Osteocyte (in vitro differentiated cells): ENCODE measurements at places on chromosomes 7 and 10.

- H3K27me3 ChIP-seq = peaks cover 4% of the 10 kb centered on the region
- H3K4me3 ChIP-seq = no peak overlapping the region
- H3K36me3 ChIP-seq = no peaks in the 10 kb centered on the region
- DNase-seq = no peak
- peaks cover 2% of the 10 kb centered on the region for H3K4me1 ChIP-seq
Measured at GRCh38 chr7:11726794-11727155, 105.2 kb downstream of the THSD7A start.

- H3K4me1 ChIP-seq = no peaks in the 10 kb centered on the region
- H3K27ac ChIP-seq = no peak overlapping the region
- H3K36me3 ChIP-seq = no peaks in the 10 kb centered on the region
Measured at GRCh38 chr10:128324058-128324827, 198.0 kb upstream of the MKI67 start.

GRCh38 chr10:96560489-96560888, 26.3 kb downstream of the TM9SF3 start:
- H3K4me3 ChIP-seq = no peak overlapping the region
- no peak for DNase-seq
- no peaks in the 10 kb centered on the region for H3K27me3 ChIP-seq
- H3K36me3 ChIP-seq = peaks cover 28% of the 10 kb centered on the region

GRCh38 chr10:122084286-122085041, 95.5 kb downstream of the TACC2 start:
- no peak overlapping the region for H3K27ac ChIP-seq
- no peaks in the 10 kb centered on the region for H3K4me1 ChIP-seq
- H3K4me3 ChIP-seq = no peak overlapping the region
- no peaks in the 10 kb centered on the region for H3K36me3 ChIP-seq
- H3K27me3 ChIP-seq = peaks cover 19% of the 10 kb centered on the region

DNA sequence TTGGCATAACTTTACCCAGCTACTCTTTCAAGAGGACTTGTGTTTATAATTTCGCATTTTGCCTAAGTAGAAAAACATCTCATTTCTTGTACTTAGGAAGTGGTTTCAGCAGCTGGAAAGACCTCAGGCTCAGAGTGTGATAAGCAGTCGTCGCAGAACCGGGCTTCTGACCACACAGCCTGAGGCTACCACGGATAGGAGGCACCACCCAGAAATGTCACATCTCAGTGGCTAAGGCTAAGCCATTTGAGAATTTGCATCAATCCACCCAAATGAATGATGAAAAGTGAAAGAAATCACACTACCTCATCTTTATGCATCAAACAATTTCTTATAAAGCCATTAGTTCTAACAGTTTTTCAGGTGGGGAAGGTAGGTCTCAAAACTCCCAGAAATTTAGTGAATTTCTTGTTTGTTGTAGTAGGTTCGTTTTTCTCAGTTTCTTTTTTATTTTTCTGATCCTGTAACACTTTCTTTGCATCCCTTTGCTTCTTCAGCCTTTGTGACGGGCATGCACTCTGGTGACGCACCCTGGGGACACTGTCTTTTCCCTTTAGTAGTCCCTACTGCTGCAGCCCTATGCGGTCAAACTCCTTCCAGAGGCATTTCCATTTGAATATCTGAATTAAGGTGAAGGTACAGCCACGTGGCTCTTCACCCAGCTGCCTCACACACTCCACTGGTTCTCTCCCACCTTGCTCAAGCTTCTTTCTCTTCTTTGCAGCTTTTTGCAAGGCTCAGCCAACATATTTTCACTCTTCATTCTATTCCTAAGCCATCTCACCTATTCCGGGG, 68.5 kb downstream of the MAP3K8 start:
- no peak overlapping the region for H3K27ac ChIP-seq
- H3K4me1 ChIP-seq = peaks cover 15% of the 10 kb centered on the region
- DNase-seq = no peak

DNA sequence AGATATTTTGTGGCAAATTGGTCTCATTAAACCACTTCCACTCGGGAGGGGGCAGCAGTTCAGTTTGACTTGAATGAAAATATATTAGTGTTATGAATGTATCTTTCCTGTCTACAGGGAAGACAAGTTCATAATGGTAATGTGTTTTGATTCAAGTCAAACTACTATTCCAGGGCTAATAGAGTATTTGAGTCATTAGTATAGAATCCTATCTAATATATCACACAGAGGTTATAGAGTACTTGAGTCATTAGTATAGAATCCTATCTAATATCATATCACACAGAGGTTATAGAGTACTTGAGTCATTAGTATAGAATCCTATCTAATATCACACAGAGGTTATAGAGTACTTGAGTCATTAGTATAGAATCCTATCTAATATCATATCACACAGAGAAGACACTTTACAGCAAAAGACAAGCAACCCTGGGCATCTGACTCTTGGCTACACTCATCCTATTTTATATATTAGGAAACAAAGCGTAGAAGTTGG, 199.7 kb upstream of the MAGI2 start:
- H3K4me1 ChIP-seq = no peaks in the 10 kb centered on the region
- H3K27me3 ChIP-seq = no peaks in the 10 kb centered on the region
- no peak overlapping the region for H3K27ac ChIP-seq
- H3K36me3 ChIP-seq = no peaks in the 10 kb centered on the region
- no peak for DNase-seq

- no peak overlapping the region for H3K27ac ChIP-seq
- H3K4me1 ChIP-seq = peaks cover 5% of the 10 kb centered on the region
Measured at GRCh38 chr7:132972745-132973144, 109.1 kb downstream of the CHCHD3 start.

DNA sequence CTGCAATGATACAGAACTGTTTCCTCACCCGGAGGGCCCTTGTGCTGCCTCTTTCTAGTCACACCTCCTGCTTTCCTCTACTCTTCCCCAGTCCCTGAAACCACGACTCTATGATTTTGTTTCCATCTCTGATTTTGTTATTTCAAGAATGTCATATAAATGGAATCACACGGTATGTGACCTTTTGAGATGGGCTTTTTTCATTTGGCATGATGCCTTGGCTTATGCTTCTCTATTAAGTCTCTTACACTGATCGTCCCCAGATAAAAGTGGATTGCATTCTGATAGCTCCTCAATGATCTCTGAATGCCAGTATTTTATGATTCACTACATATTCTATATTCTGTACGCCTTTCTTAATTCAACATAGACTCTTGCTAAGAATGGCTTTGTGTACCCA, 78.2 kb downstream of the GALNT11 start:
- no peak for DNase-seq
- peaks cover 36% of the 10 kb centered on the region for H3K36me3 ChIP-seq
- H3K27me3 ChIP-seq = no peaks in the 10 kb centered on the region

DNA sequence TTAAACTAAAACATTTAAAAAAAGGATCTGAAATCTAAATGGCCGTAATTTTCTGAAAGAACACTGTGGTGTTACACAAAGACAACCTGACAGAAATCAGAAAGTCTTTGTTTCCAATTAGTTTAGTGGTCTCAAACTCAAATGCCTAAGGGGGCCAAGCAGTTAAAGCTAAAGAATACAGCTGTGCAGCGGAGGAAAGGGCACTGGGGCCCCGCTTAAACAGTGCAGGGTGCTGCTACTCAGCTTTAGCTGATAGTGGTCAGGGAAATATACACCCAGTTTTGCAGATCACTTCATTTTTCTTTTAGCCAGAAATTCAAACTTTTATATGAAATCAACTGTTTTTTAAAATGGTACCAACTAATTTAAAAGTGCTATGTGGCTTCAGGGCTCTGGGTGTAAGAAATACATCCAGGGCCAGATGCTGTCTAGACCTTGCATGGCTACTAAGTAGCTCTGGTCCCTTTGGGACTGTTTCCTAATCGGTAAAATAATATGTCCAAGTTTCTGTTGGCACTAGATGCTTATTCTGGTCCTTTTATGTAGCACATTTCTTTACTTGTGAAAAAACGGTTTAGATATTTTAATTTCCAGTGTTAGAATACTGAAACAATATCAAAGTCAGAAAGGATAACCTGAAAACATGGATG, 161.8 kb upstream of the LAMB4 start:
- peaks cover 50% of the 10 kb centered on the region for H3K4me1 ChIP-seq
- peak overlapping the region; percentile 84 for H3K27ac ChIP-seq
- no peak overlapping the region for H3K4me3 ChIP-seq
- H3K36me3 ChIP-seq = peaks cover 9% of the 10 kb centered on the region

GRCh38 chr7:85185424-85186082, 1.3 kb downstream of the SEMA3D start:
- peak overlapping the region; percentile 87 for H3K4me3 ChIP-seq
- peak; percentile 89 for DNase-seq
- H3K27me3 ChIP-seq = no peaks in the 10 kb centered on the region
- H3K27ac ChIP-seq = peak overlapping the region; percentile 86

- no peak overlapping the region for H3K4me3 ChIP-seq
- no peak for DNase-seq
- peaks cover 13% of the 10 kb centered on the region for H3K27me3 ChIP-seq
- H3K4me1 ChIP-seq = peaks cover 18% of the 10 kb centered on the region
- H3K27ac ChIP-seq = no peak overlapping the region
Measured at GRCh38 chr10:1659221-1659791, 78.0 kb downstream of the ADARB2 start.

GRCh38 chr10:35822316-35822715, 180.2 kb upstream of the FZD8 start:
- no peaks in the 10 kb centered on the region for H3K36me3 ChIP-seq
- H3K27ac ChIP-seq = no peak overlapping the region
- H3K4me3 ChIP-seq = no peak overlapping the region
- peaks cover 23% of the 10 kb centered on the region for H3K4me1 ChIP-seq
- no peak for DNase-seq

DNA sequence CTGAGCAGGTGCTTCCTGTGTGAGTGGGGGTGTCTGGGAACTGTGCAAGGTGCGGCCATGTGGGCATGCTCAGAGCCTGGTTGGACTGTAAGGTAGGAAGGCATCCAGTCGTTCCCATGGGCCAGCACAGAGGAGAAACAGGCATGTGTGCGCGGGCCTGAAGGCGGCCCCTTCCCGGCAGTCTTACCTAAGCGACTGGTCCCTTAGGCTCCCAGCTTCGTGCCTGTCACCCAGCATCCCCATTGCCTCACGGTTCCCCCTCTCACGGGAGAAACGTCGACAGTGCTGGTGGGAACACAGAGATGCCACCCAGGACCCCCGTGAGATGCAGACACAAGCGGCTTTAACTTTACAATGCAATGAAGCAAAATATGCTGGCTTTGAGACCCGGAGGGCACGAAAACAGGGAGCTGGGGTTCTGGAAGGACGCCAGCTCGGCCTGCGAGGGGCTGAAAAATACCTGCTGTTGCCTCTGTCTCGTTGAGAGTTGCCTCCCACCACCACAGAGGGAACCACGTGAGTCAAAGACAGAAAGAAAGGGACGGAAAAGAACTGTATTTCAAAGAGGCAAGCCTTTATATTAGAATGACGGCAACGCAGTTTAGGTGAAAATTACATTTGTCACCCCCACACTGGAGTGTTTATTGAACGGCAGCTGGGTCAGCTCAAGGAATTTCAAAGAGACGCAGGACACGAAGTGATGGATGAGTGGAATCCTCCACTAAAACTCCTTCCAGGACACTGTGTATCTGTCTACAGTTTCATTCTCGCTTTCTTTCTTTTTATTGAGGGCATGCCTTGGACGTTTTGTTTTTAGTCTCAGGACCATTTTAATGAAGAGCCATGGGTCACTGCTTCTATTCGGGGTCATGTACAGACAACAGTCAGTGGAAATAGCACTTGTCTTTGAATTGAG, 128.4 kb downstream of the DNAJB6 start:
- H3K36me3 ChIP-seq = no peaks in the 10 kb centered on the region
- no peaks in the 10 kb centered on the region for H3K4me1 ChIP-seq
- H3K27me3 ChIP-seq = peaks cover 12% of the 10 kb centered on the region
- no peak overlapping the region for H3K4me3 ChIP-seq
- H3K27ac ChIP-seq = no peak overlapping the region
- peak; percentile 69 for DNase-seq

GRCh38 chr7:129940329-129940728, 12.4 kb downstream of the UBE2H start:
- DNase-seq = no peak
- peaks cover 26% of the 10 kb centered on the region for H3K36me3 ChIP-seq
- peaks cover 17% of the 10 kb centered on the region for H3K4me1 ChIP-seq
- no peaks in the 10 kb centered on the region for H3K27me3 ChIP-seq
- no peak overlapping the region for H3K27ac ChIP-seq

GRCh38 chr7:127396184-127396583, 3.7 kb upstream of the ZNF800 start:
- no peak overlapping the region for H3K4me3 ChIP-seq
- H3K27me3 ChIP-seq = peaks cover 43% of the 10 kb centered on the region
- H3K36me3 ChIP-seq = no peaks in the 10 kb centered on the region
- no peak for DNase-seq
- no peak overlapping the region for H3K27ac ChIP-seq

- H3K36me3 ChIP-seq = no peaks in the 10 kb centered on the region
- no peaks in the 10 kb centered on the region for H3K27me3 ChIP-seq
- no peak overlapping the region for H3K4me3 ChIP-seq
- no peak for DNase-seq
- H3K27ac ChIP-seq = no peak overlapping the region
Measured at GRCh38 chr7:110766864-110767263, 324.1 kb upstream of the LRRN3 start.

DNA sequence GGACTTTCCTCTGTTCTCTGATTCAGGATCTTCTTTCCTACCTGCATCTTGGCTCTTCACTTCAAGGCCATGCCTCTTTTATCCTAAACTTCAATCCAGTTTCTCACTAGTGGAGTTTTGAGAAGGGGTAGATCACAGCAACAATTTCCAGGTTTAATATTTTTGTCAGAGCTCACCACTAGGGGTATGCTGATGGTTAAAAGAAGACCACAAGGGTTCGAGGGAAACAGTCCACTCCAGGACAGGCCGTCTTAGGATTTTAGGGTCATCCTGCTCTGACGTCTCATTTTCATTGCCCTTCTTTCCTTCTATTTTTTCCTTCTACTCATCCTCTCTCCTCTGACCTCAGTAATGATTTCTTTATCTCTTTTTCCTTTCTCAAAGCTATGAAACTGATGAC, 11.3 kb downstream of the STAG3 start:
- H3K4me3 ChIP-seq = no peak overlapping the region
- H3K27me3 ChIP-seq = peaks cover 11% of the 10 kb centered on the region
- DNase-seq = no peak
- H3K36me3 ChIP-seq = no peaks in the 10 kb centered on the region
- H3K4me1 ChIP-seq = peaks cover 5% of the 10 kb centered on the region
- no peak overlapping the region for H3K27ac ChIP-seq

GRCh38 chr10:33758299-33758698, 423.8 kb upstream of the NRP1 start:
- H3K36me3 ChIP-seq = no peaks in the 10 kb centered on the region
- no peak for DNase-seq
- H3K4me1 ChIP-seq = no peaks in the 10 kb centered on the region
- peaks cover 6% of the 10 kb centered on the region for H3K27me3 ChIP-seq

GRCh38 chr7:4361774-4362173, 320.3 kb upstream of the FOXK1 start:
- no peak overlapping the region for H3K4me3 ChIP-seq
- H3K27ac ChIP-seq = no peak overlapping the region
- DNase-seq = no peak
- no peaks in the 10 kb centered on the region for H3K27me3 ChIP-seq

GRCh38 chr10:50291261-50291850, 40.0 kb upstream of the ASAH2 start:
- peaks cover 2% of the 10 kb centered on the region for H3K27me3 ChIP-seq
- no peaks in the 10 kb centered on the region for H3K36me3 ChIP-seq
- no peak overlapping the region for H3K4me3 ChIP-seq
- peaks cover 2% of the 10 kb centered on the region for H3K4me1 ChIP-seq

GRCh38 chr7:37956791-37957190, 36.4 kb downstream of the EPDR1 start:
- no peak for DNase-seq
- H3K36me3 ChIP-seq = peaks cover 5% of the 10 kb centered on the region
- no peak overlapping the region for H3K4me3 ChIP-seq
- no peaks in the 10 kb centered on the region for H3K27me3 ChIP-seq
- H3K4me1 ChIP-seq = peaks cover 2% of the 10 kb centered on the region
